ENCODE measurements at places on chromosomes 5 and 9. TPM values are rescaled to one million over a fixed set of nuclear protein-coding genes. Genes with fewer than 3 reads are reported as not detected.

GRCh38 chr9:74487395-74487794 lies 9.7 kb upstream of the RORB start:
- no peaks in the 10 kb centered on the region for H3K27me3 ChIP-seq
- H3K27ac ChIP-seq, result no peak overlapping the region
- DNase-seq, result no peak
- H3K4me1 ChIP-seq, result no peaks in the 10 kb centered on the region
- H3K4me3 ChIP-seq, result no peak overlapping the region

CDH9 gene
- total RNA-seq, result not detected

DNA sequence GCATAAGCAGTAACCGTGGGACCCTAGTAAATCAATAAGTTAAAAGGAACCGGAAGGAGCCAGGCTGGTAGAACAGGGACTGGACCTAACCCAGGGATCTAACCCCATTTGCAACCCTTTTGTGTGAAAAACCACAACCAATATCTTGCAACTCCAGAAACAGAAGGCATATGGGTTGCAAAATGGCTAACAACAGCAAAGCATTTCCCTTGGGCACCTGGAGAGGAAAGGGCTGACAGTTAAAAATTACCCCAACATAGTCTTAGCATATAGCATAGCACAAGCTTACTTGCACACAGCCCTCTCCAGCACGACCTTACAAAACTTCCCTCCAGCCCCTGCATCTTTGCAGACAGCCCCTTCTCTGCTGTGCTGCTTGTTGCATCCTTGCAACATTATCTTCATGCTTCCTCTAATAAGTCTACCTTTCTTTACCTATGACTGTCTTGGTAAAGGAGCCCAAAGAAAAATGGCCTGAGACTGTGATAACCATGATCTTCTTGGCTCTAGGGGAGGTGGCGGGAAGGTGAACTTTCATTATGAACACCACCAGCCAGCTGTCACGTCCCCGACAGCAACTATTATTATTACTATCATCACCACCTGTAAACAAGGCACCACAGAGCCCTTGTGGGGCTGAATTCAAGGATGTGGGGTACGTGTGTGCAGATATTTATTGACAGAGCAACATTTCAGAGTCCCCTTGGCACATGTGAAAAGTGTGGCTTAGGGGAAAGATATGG lies 49.8 kb downstream of the PRRC1 start:
- no peak overlapping the region for H3K4me3 ChIP-seq
- no peaks in the 10 kb centered on the region for H3K36me3 ChIP-seq
- DNase-seq, result no peak
- H3K27ac ChIP-seq, result no peak overlapping the region
- no peaks in the 10 kb centered on the region for H3K27me3 ChIP-seq

LRRC19 gene
- total RNA-seq, result not detected

DNA sequence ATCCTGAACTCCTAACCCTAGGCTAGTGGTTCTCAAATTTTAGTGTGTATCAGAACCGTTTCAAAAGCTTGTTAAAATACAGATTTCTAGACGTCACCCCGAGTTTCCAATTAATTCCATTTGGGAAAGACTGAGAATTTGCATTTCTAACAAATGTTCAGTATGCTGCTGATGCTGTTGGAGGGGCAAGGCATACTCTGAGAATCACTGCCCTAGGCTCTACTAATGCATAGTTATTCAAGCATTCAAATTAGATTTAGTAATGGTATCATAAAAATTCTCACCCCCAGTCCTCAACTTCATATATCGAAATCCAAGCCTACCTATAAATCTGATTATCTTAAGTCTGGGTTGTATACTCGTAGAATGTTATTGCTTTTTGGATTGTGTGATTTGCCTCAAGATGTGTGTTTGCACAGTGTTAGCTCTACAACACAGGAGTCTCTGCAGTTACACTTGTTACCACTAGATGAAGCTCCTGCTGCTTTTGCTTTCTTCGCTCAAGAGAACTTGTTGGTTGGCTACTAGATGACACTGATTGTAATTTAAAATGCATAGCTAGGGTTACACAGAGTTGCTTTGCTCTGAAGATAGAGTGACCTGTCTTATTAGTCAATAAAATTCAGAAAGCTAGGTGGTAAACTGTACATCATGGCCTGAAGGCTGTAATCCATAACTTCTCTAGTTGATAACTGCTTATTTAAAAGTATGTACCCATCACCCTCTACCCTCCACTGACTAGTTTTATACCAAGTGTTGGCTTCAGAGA lies 7.5 kb upstream of the ERAP2 start:
- no peaks in the 10 kb centered on the region for H3K4me1 ChIP-seq
- no peak overlapping the region for H3K27ac ChIP-seq
- H3K4me3 ChIP-seq, result no peak overlapping the region

GRCh38 chr9:74322661-74323314 lies 174.3 kb upstream of the RORB start:
- no peak for DNase-seq
- H3K36me3 ChIP-seq, result no peaks in the 10 kb centered on the region
- H3K27ac ChIP-seq, result no peak overlapping the region
- no peaks in the 10 kb centered on the region for H3K27me3 ChIP-seq

- no peaks in the 10 kb centered on the region for H3K27me3 ChIP-seq
- no peaks in the 10 kb centered on the region for H3K4me1 ChIP-seq
- H3K27ac ChIP-seq, result no peak overlapping the region
- no peaks in the 10 kb centered on the region for H3K36me3 ChIP-seq
- H3K4me3 ChIP-seq, result no peak overlapping the region
- DNase-seq, result no peak
These were observed 674.6 kb upstream of the SEMA6A start for GRCh38 chr5:117249086-117249815.

Data from thyroid gland (tissue), 4 donors.